Neural crest cell (in vitro differentiated cells): ENCODE measurements at places on chromosomes 13 and 19. TPM values are rescaled to one million over a fixed set of nuclear protein-coding genes. Genes with fewer than 3 reads are reported as not detected.

GRCh38 chr13:41791056-41791455 lies 169.9 kb downstream of the VWA8 start:
- H3K27ac ChIP-seq, result no peak overlapping the region
- H3K4me3 ChIP-seq, result no peak overlapping the region
- no peak for DNase-seq
- peaks cover 18% of the 10 kb centered on the region for H3K36me3 ChIP-seq
- peaks cover 5% of the 10 kb centered on the region for H3K4me1 ChIP-seq
- no peaks in the 10 kb centered on the region for H3K27me3 ChIP-seq

GRCh38 chr13:81171065-81171647 lies 830.2 kb upstream of the SPRY2 start:
- H3K36me3 ChIP-seq, result no peaks in the 10 kb centered on the region
- no peaks in the 10 kb centered on the region for H3K27me3 ChIP-seq
- H3K4me3 ChIP-seq, result no peak overlapping the region
- no peaks in the 10 kb centered on the region for H3K4me1 ChIP-seq

The WDR62 gene
- total RNA-seq, result 34.2 and 35.3 TPM in 2 replicates

GRCh38 chr13:112879283-112879833 lies 89.7 kb upstream of the MCF2L start:
- no peak for DNase-seq
- no peak overlapping the region for H3K4me3 ChIP-seq
- no peaks in the 10 kb centered on the region for H3K4me1 ChIP-seq
- H3K27ac ChIP-seq, result no peak overlapping the region
- no peaks in the 10 kb centered on the region for H3K27me3 ChIP-seq
- no peaks in the 10 kb centered on the region for H3K36me3 ChIP-seq

DNA sequence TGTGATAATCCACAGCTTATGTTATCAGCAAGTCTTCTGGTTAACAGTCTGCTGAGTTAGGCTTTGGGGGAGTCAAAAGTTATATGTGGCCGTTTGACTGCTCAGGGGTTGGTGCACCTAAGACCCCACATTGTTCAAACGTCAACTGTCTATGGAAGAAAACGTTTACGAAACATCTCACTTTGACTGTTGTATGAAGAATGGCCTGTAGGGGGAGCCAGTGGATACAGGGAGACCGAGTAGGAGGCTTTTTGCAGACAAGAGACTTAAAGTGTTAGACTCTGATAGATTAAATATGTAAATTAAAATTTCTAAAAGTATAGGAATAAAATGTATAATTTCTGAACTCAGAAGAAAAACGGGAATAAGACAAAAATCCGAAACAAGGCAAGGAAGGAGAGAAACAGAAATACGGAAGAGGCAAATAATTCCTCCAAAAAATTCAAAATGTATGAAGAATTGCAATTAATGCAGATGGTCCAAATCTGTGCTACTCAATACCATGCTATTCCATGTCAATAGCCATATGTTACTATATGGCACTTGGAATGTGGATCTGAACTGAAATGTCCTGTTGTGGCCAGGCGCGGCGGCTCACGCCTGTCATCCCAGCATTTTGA lies 37.8 kb downstream of the TNFSF14 start:
- H3K27me3 ChIP-seq, result peaks cover 16% of the 10 kb centered on the region
- H3K27ac ChIP-seq, result no peak overlapping the region
- H3K4me1 ChIP-seq, result no peaks in the 10 kb centered on the region
- peaks cover 3% of the 10 kb centered on the region for H3K36me3 ChIP-seq
- H3K4me3 ChIP-seq, result no peak overlapping the region

DNA sequence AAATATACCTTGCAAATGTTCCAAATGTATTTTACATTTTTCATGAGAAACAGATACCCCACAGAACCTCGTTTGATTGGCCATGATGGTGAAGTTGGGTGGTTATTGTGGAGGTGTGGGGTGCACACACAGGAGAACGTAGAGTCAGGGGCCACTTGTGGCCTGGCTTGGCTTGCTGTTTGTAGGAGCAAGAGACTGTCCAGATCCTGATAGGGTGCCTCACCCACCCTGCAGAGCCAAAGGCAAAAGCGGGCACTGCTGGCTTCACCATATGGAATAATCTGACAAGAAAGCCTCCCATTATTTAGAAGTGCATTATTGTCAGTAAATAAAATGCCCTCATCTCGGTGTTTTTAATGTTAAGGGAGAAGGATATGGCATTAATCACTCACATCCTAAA lies 330.2 kb downstream of the TEX29 start:
- H3K27me3 ChIP-seq, result peaks cover 3% of the 10 kb centered on the region
- DNase-seq, result no peak
- no peaks in the 10 kb centered on the region for H3K36me3 ChIP-seq
- no peak overlapping the region for H3K4me3 ChIP-seq
- no peak overlapping the region for H3K27ac ChIP-seq
- no peaks in the 10 kb centered on the region for H3K4me1 ChIP-seq

The CTU1 gene
- 8.3 and 8.4 TPM in 2 replicates for total RNA-seq
